ENCODE measurements at places on chromosomes 3 and 15. TPM values are rescaled to one million over a fixed set of nuclear protein-coding genes. Genes with fewer than 3 reads are reported as not detected.

DNA sequence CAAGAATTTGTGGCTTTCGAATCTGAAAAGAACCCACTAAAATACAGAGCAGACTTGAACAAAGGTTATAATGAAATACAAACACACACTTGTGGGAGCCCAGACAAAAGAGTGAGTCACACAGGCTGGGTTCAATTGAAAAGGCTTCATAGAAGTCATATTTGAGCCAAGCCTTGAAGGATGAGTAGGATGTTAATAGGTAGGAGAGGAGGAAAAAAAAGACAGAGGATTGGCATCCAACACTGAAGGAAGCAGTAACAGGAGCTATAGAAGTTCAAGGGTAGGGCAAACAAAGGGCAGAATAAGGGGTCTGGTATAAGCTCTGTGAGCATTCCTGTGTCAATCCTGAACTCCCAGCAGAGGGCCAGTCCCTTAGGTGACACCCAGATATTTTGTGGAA, 325.4 kb downstream of the FOXP1 start:
- DNase-seq = no peak

The PP2D1 gene
- total RNA-seq = not detected

- DNase-seq = peak; percentile 46
Measured at GRCh38 chr15:63968122-63968524, 78.2 kb downstream of the DAPK2 start.

GRCh38 chr3:151171145-151171757, 31.8 kb downstream of the GPR171 start:
- DNase-seq = no peak

DNA sequence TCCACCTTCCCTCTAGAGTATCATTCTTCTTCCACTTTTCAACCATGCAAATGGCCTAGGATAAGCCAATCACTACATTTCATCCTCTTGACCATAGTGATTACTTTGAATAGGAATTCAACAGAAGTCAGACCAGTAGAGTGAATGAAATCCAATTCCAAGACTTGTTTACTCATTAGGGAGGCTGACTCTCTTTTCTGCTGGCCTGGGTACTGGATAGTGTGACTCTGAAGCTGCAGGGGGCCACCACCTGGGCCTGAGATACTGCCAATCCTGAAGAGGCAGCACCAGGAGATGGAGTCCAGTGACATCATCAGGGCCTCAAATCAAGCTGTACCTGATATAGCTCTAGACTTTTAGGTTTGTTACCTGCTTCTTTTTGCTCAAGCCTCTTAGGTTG, 7.0 kb upstream of the FSTL1 start:
- no peak for DNase-seq

GRCh38 chr3:181487236-181487978, 224.3 kb upstream of the SOX2 start:
- DNase-seq = no peak

The DLL4 gene
- 7.4 TPM for total RNA-seq

The CACNA1D gene
- total RNA-seq = 1.9 TPM

DNA sequence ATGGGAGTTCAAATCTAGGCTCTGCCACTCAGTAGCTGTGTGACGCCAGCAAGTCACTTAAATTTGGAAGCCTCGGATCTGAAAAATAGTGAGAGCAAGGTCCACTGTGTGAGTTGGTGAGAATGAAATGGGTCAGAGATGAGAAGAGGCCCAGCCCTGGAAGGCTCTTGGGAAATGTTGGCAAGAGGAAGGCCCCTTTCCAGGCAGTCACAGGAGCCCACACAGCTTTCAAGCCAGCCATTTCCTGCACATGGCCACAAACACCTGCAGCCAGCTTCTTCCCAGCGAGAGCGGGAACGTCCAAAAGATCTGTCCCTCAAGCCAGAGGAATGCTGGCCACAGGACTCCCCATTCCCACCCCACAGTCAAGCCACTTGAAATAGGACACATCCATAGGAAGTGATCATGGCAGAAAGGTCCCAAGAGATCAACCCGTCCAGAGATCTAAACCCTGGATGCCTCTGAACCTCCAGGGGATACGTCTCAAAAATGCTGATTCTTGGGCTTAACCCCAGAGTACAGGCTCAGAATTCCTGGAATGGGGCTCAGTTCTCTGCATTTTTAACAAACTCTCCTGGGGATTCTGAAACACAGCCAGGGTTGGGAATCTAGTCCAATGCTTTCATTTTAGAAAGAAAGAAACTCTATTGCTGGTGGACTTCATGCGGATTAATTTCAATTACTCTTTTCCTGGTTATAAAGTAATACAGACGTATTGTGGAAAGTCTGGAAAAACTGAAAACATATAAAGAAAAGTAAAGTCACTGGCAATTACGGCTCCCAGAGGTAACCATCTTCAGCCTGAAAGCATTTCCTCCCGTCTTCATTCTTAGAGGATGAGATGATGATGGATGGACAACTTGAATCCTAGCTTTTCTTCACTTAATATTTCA, 35.9 kb downstream of the NTRK3 start:
- DNase-seq = no peak

The RARRES1 gene
- 446 TPM for total RNA-seq

- DNase-seq = no peak
Measured at GRCh38 chr3:81931265-81932251, 170.1 kb upstream of the GBE1 start.

The PLSCR2 gene
- total RNA-seq = not detected

- DNase-seq = no peak
Measured at GRCh38 chr3:138412821-138413551, 21.4 kb upstream of the ESYT3 start.

The GOLGA8T gene
- not detected for total RNA-seq

The SETD2 gene
- total RNA-seq = 38.3 TPM

GRCh38 chr3:188473591-188474288, 319.8 kb downstream of the LPP start:
- no peak for DNase-seq

The C3orf22 gene
- not detected for total RNA-seq

DNA sequence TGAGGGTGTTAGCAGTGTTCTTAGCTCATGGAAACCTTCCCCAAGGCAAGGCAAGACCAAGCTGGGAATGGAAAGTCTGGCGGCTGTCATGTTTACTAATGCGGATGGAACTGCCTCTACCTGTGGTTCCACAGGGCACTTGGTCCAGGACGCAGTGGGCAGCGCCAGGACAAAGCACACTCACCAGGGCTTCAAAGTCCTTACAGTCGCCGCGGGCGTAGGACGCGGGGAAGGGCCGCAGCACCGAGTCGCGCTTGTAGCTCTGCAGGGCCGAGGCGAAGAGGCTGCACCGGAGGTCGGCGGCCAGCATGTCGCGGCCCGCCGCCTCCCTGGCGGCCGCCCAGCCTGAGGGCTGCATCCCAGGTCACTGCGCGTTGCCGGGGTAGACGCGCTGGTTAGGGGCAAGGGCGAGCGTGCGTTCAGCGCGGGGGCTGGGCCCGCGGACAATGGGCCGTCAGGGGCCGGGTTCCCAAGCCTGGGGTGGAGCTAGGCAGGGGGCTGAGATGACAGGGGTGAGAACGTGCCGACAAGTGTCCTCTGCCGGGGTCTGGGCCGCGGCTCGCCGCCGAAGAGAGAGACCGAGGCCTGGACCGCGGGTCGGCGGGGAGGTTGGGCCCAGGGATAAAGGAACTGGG, 497 bp downstream of the PARP16 start:
- DNase-seq = no peak

The CHRD gene
- total RNA-seq = 18.6 TPM

The TRIM42 gene
- total RNA-seq = not detected

The ASB7 gene
- 8.8 TPM for total RNA-seq

GRCh38 chr15:70351941-70352774, 254.4 kb upstream of the TLE3 start:
- DNase-seq = peak; percentile 63

DNA sequence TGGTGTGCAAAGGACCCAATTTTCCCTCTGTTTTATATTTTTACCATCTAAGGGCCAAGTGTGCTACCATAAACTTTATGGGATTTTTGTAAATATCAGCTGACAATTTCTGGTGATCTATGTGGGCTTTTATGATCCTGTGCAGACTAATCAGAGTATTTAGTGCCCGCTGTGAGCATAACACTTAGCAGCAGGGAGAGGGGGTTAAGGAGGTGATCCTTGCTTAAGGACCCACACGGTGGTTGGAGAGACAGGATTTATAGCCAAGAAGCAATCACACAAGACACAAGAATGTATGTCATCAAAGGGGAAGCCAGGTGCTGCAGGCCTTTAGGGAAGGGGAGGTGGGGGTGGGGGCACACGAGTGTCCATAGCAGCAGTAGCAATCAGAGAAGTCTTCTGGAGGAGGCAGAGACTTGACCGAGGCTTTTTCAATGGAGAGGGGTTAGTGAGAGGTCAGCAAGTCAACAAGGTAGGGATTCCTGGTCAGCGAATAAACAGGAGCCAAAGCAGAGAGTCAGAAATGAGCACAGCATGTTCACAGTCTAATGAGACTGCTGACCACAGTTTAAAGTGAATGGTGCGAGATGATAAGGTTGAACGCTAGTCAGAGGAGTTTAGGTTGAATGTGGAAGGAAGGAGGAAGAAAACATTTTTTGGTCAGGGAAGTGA, 4.5 kb upstream of the CACNA1D start:
- DNase-seq = no peak

DNA sequence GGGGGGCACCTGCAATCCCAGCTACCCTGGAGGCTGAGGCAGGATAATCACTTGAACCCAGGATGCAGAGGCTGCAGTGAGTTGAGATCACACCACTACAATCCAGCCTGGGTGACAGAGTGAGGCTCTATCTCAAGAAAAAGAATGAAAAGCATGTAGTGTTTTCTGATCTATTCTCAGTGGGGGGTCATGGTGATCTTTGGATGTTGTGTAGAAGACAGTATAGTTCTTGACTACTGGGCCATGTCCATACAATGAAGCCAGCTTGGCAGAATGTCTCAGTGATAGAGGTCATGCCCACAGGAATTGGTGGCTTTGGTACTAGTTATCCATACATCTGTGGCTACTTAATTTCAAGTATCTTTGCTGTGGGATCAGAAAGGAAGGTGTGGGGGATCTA, 26.8 kb upstream of the NANOGP8 start:
- no peak for DNase-seq

- DNase-seq = peak; percentile 14
Measured at GRCh38 chr3:197372047-197372661, 73.7 kb upstream of the DLG1 start.

DNA sequence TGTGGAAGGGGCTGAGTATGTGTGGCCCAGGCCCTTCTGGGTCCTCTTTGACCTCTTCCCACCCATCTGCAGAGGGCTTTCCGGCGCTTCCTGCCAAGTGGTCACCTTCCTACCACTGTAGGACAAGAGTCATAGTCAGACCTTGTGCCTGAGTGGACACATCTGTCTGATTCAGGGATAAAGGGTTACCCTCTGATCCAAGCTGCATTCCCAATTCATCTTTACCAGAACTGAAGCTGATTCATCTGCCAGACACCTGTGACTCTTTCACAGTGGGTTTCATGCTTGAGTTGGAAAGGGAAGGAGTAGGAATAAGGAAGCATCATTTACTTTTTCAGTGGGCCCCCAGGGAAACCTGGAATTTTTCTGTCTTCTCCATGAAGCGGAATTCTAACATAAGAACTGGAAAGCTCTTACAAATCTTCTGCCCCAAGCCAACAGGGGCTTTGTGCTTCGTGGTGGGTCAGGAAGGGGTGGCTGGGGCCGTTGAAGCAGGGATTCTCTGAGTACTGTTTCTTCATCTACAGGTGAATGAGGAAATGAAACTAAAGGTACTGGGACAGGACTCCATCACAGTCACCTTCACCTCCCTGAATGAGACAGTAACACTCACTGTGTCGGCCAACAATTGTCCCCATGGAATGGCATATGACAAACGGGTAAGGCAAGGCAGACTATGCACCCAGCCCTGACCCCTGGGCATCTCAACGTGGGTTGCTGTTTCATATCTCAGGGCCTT, 46.4 kb downstream of the C3orf20 start:
- no peak for DNase-seq

DNA sequence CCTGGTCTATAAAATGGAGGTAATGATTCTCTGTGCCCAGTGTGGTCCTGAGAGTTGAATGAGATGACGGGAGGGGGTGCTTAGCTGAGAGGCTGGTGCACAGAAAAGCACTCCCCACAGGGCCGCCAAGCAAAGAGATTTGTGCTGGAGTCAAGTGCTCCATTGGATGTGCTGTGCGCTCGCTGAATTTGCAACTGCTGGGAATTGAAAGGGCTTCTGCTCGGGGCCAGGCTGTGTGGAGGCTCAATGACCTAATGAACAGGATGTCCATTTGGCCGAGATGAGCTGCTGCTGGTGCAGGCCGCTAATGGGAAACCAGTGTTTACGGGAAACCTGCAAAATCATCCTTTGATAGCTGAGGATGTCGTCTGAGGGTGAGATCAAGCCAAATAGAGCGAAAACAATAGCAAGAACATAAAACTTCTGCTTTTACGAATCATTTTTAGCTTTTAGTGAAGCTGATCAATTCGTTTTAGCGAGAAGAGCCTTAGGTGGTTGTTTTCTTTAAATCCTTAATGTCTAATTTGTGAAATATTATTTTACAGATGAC, 211.7 kb downstream of the GABRG3 start:
- DNase-seq = no peak

The KIF9 gene
- total RNA-seq = 4.7 TPM

The MAN2A2 gene
- 57.6 TPM for total RNA-seq

DNA sequence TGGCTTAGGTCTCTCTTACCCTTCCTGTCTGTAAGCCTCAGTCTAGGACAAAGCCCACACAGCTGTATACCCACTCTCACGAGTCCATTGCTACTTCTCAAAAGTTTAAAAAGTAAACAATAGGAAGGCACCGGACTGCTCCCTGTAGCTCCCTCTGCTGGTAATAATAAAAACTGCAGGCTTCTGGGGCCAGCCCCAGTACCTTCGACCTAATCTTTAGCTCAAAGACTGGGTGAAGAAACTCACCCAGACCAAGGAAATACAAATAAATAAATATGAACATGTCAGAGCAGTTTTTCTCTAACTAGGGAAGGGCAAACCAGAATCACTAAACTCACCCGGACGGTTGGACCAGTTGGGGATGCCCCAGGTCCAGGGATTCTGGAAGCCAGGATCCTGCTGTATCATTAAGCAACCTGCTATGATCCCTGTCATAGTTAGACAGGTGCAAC, 5.0 kb downstream of the FAM219B start:
- no peak for DNase-seq

DNA sequence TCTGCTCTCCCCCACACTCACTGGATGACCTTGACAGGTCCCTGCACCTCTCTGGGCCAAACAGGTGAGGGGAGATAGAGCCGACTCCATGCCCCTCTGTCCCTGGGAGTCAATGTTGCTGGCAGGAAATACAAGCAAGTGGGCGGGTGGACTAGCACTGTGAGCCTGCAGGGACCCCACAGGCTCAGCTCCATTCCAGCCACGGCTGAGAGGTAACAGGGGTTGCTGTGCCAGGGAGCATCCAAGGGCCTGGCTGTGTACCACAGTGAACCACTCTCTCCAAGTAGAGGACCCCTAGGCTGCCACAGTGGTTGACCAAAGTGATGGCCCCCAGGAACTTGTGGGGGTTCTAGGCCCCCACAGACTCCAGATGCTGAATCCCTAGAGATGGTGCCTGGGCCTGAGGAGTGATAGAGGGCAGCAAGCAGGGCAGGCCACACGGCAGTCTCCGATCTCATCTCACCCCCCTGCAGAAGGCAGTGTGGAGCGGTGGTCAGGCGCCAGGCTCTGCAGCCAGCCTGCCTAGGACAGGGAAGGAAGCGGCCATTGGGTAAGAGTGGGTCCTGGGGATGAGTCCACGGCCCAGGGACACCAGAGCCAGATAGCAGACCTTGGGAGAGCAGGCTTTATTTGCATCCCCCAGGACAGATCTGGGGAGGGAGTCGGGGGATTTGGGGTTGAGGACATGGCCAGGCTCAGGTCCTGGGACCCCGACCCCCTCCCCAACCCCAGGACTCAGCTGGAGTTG, 3.2 kb downstream of the TNNC1 start:
- no peak for DNase-seq

All from posterior vena cava (tissue), 2 donors.